ENCODE measurements at places on chromosomes 1 and 21.

DNA sequence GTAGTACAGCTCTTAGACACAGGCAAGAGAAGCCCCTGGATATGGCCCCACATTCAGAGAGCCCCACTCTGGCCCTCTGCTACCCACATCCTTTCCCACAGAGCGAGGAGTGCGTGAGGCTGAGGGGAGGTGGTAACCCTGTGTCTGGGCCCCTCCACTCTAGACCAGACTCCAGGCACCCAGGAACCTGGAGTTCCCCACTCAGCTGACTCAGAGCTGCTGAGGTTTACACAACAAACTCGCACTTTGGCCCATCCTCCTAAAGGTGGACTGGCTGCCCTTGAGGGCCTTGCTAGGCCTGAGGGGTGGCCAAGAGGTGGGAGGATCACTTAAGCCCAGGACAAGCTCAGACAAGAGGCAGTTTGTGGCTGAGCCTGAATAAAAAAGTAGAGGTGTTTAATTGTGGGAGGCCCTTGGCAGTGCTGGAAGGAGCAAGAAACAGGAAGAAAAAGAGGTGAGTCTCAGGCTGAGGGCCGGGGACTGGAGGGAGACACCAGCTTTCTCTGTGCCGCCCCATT, 10.7 kb downstream of the MR1 start:
- DNase-seq = no peak

GRCh38 chr1:231931846-231932454, 305.4 kb downstream of the DISC1 start:
- DNase-seq = peak; percentile 18

GRCh38 chr1:3086272-3086974, 17.4 kb downstream of the PRDM16 start:
- no peak for DNase-seq

DNA sequence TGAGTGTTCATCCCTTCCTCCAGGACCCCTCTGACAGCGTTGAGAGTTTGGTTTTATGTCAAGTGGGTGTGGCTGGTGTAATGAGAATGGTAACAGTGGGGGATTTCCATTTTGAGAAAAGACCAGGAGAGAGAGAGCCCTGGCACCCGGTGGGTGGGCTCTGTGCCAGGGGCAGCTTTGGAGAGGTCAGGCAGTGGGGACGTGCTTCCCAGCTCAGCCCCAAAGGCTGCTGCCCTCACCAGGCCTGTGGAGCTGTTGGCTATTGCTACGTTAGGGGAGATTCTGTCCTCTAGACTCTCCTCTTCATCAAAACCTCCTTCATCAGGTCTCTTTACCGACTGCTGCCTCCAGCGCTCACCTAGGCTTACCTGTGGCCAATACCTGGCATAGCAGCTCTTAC, 176.3 kb downstream of the PTPRU start:
- no peak for DNase-seq

DNA sequence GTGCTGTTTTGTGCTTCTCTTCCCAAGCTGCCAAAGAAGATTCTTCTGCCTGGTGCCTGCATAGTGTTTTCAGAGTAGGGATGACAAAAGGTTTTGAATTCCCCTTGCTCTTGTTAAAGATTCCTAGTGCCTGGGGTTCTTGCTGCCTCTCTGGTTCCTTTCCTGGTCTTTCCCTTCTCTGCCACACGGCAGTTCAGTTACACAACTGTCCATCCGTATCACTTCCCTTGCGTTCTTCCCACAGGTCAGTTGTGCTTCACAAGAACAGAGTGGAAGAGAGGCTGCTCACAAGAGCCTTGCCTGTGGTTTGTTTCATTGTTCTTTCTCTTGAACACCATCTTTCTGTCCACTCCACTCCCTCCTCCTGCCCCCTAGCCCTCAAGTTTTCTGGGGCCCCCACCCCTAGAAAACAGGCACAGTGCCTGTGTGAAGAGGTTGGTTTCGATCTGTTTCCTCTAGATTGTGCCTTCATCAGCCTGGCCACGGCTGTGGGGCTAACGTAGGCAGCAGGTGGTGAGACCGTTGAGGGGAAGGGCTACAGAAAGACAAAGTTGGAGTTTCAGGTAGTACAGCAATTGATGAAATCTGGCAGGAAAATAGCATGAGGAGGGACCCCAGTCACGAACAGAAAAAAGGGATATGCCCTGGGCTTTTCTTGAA, 5.8 kb downstream of the VASH2 start:
- no peak for DNase-seq

DNA sequence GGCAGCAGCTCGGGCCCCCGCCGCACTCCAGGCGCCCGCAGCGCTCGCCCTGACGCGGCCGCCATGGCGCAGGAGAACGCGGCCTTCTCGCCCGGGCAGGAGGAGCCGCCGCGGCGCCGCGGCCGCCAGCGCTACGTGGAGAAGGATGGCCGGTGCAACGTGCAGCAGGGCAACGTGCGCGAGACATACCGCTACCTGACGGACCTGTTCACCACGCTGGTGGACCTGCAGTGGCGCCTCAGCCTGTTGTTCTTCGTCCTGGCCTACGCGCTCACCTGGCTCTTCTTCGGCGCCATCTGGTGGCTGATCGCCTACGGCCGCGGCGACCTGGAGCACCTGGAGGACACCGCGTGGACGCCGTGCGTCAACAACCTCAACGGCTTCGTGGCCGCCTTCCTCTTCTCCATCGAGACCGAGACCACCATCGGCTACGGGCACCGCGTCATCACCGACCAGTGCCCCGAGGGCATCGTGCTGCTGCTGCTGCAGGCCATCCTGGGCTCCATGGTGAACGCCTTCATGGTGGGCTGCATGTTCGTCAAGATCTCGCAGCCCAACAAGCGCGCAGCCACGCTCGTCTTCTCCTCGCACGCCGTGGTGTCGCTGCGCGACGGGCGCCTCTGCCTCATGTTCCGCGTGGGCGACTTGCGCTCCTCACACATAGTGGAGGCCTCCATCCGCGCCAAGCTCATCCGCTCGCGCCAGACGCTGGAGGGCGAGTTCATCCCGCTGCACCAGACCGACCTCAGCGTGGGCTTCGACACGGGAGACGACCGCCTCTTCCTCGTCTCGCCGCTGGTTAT, 2.8 kb downstream of the KCNJ9 start:
- peak; percentile 79 for DNase-seq

DNA sequence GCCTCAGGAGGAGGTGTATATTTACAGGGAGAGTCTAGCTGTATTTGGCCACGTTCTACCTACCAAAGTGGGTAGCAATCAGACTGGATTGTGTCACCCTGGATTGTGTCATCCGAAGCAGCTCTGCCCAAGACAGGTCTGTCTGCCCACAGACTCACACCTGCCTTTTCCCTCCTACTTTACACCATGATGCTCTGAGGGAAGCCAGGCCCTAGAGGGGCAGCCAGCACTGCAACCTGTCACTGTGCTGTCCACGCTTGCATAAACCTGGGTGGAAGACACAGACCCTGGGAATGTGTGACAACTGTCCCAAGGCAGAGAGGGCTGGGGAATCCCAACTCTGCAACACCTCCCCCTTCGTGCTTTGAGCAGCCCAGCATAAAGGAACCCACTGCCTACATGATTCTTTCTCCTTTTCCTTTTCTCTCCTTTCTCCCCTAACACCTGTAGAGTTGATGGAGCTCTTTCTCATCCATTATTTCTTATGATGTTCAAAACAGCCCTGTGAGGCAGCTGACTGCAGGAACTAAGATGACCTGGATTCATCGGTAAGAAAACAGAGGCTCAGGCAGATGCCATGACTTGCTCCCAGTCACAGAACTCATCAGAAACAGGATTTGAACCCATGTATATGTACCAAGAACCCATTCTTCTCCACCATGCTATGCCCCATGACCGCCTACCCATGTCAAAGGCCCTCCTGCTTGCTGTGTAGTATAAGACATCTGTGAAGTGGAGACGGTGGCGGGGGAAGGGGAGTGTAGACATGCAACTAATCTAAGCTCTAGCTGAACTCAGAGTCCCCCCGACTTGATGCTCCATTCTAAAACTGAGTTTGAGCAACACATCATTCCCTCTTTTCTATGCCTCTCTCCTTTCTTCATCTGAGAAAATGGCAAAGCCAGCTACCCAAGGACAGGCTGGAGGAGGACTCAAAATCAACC, 55.9 kb downstream of the ITPKB start:
- peak; percentile 32 for DNase-seq

DNA sequence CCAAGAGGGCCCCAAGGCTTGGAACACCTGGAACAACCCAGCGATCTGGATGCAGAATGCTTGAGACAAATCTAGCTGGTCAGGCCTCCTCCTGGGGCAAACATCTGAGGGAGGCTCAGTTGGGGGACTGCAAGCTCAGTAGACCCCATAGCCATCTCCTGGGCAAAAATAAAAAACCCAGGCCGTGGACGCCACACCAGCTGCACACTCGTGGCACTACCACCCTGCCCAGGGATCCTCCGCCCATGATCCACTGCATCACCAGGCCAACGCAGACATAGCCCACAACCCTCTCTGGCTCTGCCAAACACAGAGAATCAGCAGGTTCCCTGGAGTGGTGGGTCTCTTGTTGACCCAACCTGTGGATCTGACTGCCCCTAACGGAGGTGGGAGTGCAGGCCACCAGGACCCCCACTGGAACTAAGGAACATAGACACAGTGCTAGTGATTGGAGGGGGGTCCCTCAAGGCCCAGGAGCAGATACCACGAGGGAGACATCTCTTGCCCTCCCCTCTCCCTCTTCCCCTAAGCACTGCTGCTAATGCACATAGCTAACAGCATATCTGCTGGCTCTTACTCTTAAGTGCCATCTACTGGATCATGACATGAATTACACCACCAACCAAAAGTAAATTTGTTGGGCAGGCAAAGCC, 147.2 kb downstream of the CHD1L start:
- DNase-seq = no peak

DNA sequence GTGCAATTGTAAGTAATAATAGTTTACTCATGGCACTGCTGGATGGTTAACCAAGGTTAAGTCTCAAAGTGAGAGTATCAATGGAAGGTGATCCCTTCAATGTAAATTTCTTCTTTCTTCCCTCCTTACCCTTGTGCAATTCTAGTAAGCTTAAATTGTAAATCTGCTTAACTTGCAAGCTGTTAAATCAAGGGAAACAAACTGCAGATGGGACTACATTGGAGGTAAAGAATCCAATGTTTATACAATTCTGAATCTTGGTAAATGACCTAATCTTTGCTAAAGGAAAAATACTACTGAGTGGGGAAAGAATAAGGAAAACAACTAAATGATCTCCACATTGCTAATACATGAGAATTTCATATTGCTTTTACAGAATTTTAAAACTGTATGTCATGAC, 6.7 kb upstream of the CD55 start:
- DNase-seq = no peak

- no peak for DNase-seq
Observed at GRCh38 chr1:233319272-233319671, 8.3 kb upstream of the MAP3K21 start.

DNA sequence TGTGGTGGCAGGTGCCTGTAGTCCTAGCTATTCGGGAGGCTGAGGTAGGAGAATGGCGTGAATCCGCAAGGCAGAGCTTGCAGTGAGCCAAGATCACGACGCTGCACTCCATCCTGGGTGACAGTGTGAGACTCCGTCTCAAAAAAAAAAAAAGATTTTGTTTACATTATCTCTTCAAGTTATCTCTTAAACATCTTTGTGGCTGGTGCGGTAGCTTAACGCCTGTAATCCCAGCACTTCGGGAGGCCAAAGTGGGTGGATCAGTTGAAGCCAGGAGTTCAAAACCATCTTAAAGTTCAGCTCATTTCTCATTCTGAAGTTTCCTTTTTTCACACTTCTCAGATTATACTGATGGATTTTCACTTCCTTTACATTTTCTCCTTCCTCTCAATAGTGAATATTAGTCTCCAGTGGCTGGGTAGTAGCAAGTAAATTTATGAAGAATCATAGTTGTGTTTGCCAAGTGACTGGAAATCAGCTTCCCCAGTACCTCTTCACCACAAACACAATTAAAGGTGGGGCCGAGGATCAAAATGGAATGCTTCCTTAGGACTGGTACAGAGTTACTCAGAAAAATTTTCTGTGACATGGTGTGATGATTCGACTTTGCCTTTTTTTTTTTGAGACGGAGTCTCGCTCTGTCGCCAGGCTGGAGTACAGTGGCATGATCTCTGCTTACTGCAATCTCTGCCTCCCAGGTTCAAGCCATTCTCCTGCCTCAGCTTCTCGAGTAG, 13.8 kb downstream of the PIP5K1A start:
- no peak for DNase-seq

DNA sequence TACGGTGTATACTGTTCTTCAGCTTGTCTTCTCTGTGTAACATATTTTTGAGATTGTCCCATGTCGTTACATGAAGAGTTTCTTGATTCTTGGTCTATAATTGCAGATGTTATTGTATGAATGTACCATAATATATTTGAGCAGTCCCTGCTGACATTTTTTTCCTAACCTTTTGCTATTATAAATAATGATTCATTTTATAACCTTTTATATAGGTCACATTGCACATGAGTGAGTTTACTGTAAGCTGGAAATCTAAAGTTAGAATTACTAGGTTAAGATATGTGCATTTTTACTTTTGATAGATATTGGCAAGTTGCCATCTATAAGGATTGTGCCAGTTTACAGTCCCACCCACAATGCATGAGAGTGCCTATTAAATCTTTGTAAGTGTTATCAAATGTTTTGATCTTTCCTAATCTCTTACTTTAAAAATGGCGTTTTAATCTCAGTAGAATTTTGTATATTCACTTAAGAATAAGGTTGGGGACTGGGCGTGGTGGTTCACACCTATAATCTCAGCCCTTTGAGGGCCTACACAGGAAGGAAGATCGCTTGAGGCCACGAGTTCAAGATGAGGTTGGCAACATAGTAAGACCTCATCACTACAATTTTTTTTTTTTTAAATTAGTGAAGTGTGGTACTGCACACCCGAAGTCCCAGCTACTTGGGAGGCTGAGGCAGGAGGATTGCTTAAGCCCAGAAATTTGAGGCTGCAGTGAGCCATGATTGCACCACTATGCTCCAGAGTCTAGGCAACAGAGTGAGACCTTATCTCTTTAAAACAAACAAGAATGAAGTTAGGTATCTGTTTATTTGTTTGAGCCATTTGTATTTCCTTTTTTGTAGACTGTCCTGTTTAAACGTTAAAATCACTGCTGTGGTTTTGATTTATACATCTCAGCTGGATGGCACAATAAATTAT, 36.5 kb downstream of the ZMYM1 start:
- DNase-seq = no peak

GRCh38 chr1:52364235-52364839, 1.7 kb downstream of the CC2D1B start:
- DNase-seq = no peak

GRCh38 chr21:15947677-15948076, 217.9 kb downstream of the USP25 start:
- DNase-seq = no peak

GRCh38 chr21:16792101-16792500, 720.7 kb upstream of the CXADR start:
- DNase-seq = no peak

- DNase-seq = no peak
Observed at GRCh38 chr1:201061886-201062285, 38.4 kb upstream of the KIF21B start.

DNA sequence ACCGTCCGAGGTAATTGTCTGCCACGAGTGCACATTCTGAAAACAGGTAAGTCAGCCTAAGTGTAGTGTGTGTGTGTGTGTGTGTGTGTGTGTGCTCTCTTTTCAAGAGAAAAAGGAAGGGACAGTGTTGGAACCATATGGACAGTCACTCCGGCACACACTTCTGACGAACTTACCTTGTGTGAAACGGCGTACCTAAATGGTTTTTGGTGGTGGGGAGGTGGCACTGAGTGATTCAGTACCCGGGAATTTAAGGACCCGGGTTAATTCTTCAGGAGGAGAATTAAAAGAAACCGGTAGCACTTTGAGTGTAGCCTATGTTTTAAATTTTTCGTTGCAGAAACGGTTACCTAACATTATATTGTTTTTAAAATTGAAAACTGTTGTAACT, 286 bp downstream of the ODR4 start:
- no peak for DNase-seq

- peak; percentile 36 for DNase-seq
Observed at GRCh38 chr1:155226910-155227260, 18.4 kb downstream of the MTX1 start.
